DMS53 (cell line): ENCODE measurements at places on chromosomes 2 and 18.
A peak's percentile ranks its signal among the peaks of the same experiment; 100 is the strongest.

DNA sequence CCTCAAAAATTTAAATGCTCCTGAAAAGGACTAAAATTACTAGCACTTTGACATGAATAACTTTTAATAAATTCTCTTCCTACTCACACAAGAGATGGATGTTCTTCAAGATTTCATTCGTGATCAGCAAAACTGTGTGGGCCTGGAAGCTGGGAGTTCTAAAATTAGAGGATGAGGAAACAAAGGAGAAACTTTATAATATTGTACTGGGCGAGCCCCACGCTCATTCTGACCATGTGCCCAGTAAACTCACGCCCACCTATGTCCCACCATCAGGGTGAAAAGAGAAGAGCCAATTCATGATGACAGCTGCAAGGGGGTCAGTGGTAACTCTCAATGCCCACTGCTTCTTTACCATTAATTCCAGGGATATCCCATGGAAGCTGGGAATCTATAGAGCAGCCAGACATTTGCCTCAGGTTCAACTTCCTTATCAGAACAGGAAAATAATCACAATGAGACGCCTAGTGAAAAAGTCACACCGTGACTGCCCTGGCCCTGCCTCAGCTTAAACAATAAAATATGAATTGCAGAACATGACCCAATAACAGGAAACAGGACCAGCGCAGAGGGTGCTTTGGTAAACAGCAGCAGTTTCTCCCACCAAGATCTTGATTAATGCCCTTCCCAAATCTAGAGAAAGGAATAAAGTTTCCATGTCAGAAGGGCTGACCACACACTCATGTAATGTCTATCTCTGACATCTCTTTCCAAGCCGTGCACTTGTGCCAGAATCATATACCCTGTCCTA, 438.6 kb downstream of the TXNL1 start:
- no peak for DNase-seq

GRCh38 chr18:55421615-55422419, 166.2 kb downstream of the TCF4 start:
- no peak for DNase-seq

- DNase-seq = no peak
These were observed 99.8 kb downstream of the TACR1 start for GRCh38 chr2:75099521-75099922.

DNA sequence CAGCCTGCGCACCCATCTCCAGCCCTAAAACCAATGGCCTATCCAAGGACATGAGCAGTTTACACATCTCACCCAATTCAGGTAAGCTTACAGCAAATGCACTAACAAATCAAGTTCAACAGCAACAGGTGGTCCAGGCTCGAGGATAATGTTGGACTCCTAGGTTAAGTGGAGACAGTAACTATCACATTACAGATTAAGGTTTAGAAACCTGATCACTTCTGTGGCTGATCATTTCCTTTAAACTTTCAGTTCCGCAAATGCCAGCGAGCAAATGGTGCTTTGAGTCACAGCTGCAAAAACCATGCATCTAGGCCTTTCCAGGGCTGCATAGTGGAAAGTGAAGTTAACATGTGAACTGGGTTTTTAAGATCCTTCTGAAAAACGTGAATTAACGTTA, 259.4 kb downstream of the GBX2 start:
- no peak for DNase-seq

GRCh38 chr2:200634231-200634964, 48.6 kb downstream of the AOX1 start:
- no peak for DNase-seq

GRCh38 chr18:61583548-61583947, 250.3 kb downstream of the CDH20 start:
- no peak for DNase-seq

DNA sequence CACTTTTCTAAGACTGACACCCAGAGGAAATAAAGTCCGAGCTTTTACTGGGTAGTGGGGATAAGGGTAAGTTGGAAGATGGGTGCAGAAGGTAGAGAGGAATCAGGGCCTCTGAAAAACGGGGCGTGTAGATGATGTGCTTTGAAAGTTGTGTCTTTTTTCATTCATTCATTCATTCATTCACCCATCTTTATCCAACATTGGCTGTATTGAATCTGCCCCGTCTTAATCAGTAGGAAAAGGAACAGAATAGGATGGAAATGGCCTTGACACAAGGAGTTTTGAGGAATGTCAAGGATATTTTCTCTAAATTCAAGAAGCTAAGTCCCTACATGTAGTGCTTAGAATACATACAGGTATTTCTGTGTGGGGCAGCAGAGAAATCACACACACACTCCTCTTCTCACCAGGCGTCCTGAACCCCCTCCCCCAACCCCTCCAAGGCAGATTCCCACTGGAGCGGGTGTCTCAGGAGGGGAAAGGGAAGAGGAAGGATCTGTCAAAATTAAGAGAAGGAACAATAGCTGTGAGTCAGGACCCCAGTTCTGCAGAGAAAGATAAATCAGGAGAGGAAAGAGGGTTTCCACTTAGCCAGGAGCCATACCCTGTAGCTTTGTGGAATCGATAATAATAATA, 13.9 kb downstream of the DYSF start:
- DNase-seq = no peak

DNA sequence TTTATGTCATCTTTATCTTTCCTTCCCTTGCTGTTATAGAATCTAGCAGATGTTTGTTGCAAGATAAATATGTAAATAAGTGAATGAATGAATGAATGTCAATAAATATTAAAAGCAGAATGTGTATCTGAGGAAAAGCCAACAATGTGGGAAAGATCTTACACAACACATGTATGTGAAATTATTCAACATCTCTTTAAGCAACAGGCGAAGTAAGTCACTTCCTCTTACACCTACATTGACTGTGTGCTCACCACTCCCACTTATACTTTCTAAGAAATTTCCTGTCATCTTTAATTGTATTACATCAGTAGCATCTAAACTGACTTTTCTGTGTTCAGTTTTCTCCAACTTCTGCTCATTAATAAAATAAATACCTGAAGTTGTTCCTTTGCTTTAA, 43.0 kb downstream of the RAD51AP2 start:
- no peak for DNase-seq

DNA sequence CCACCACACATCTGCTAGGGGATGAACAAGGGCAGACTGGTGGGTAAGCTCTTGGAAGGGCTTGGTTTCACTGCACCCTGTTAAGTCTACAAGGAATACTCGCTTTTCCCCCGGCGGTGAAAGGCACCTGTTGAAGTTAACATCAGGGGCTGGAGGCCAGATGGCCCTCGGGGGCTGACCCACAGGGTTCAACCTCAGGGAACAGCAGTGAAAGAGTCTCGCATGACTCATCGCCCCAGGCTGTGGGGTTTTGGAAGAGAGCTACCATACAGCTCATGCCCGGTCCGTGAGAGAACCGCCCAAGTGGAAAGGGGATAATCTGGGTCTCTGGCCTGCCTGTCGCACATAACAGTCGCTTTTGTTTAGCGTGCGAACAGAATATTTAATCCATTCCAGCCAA, 748.0 kb downstream of the DPP10 start:
- DNase-seq = no peak

GRCh38 chr2:190789074-190790004, 91.3 kb upstream of the GLS start:
- DNase-seq = peak; percentile 46

- peak; percentile 66 for DNase-seq
These were observed 1.3 kb downstream of the SDC1 start for GRCh38 chr2:20223407-20224163.

GRCh38 chr2:12286347-12286746, 430.4 kb upstream of the TRIB2 start:
- no peak for DNase-seq

DNA sequence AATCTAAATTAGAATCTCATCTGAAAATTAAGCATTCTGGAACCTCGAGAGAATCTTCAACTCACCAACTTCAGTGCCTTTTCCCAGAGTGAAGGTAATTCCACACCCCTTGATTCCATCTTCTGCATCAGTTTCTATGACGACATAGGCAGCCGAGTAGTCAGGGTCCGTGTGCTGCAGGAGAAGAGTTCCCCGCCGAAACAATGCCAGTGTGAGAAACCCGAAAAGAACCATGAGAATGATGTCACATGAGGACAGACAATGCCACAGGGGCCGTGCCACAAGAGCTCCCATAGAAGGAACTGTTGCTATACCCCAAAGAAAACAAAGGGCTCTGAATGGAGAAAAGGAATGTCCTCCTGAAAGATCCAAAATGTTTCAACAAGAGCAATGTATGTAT, 6.0 kb downstream of the ENOSF1 start:
- DNase-seq = no peak

GRCh38 chr18:37624318-37624717, 58.7 kb upstream of the CELF4 start:
- no peak for DNase-seq

GRCh38 chr2:66058675-66059074, 376.2 kb upstream of the MEIS1 start:
- no peak for DNase-seq

DNA sequence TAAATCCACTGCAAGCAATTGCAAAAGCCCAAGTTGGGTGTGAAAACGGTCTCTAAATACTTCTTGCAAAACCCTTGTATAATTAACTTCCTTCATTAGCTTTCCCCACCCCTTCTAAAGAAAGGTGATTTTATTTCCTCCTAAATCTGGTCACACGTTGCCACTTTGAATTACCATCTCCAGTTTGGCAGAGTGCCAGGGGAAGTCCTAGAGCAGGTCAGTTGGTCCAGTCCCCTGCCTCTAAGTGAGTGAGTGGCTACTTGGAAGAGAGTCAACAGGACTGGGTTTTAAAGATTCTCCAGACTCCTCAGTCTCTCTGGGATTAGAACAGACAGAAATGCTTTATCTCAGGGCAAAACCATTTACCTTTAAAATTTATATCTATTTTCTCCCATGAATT, 18.7 kb upstream of the LYPD6B start:
- DNase-seq = peak; percentile 57

DNA sequence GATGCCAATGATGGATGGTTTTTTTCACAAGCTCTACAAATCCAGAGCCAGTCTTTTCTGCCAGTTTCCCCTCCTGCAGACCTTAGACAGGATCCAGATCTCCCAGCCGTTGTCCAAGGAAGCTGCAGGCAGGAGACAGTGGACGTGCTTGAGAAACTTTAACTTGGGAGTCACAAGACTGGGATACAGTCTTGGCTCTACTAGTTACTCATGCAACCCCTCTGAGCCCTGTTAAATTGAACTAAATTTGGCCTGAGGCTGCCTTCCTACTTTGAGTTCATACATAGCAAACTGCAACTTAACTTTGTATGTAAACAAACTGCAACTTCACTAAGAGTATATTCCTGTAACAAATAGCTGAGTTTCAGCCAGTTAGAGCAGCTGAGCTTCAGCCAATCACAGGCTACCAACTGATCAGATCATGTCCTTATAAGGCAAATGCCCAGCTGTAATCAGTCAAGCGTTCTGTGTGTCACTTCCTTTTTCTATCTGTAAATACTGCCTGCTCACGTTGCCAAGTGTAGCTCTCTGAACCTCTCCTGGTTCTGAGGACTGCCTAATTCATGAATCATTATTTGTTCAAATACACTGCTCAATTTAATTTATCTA, 140.9 kb downstream of the CAPN13 start:
- peak; percentile 94 for DNase-seq

GRCh38 chr2:238638100-238638981, 209.5 kb upstream of the TWIST2 start:
- DNase-seq = no peak

DNA sequence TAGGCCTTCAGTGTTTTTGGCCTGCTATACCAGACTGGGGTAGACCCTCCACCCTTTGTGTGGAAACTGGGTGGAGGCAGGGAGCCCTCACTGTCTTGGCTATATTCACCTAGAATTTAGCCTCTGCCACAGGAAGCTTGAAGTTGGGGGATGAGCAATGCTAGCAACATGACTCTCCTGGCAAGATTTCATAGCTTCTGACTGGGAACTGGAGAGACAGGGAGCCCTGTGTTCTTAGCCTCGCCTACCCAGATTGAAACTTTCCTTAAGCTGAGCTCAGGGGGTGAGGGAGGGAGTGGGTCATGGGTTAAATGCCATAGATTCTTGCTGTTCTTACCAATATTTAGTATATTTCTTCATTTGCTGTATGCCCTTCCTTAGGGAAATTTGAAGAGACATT, 46.8 kb upstream of the FAM98A start:
- no peak for DNase-seq

DNA sequence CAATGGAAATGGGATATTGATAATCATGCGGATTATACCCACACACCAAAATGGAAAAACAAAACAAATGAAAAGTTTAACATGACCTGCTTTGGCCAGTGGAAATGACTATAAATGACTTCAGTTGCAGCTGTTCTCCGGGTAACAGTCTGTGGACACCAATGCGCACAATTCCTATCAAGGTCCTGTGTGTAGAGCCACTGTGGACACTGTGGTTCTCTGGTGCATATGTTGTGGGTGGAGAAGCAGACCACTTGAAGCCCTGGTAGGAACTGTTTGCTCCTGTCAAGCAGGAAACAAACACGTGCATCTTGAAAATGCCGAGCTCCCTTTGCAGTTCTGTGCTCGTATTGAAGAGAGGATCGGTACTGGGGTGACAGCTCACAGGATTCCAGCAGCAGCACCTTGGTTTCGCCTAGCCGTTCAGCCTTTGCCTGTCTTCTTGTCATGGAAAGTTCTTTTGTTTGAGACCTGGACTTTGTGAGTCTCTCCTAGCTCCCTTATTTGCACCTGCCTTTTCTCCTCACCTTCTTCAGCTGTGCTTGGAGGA, 32.9 kb downstream of the NCK2 start:
- no peak for DNase-seq

DNA sequence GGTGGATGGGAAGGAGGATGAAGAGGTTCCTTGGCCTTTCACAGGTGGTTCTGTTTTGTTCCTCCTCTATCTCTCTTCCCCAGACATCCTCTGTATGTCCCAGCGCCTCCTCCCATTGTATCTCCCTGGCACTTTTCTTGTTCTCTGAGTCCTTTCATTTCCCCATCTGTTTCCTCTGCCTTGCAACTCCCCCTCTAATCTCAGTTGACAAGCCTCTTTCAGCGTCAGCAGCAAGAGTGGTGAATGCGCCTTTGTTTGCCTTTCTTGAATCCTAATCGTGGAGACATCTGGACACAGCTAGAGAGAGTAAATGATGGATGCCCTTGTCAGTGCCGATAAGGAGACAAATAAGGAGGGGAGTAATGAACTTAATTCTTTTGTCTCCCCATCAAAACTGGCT, 167.0 kb downstream of the NDUFA10 start:
- DNase-seq = no peak

- DNase-seq = peak; percentile 44
These were observed 847.9 kb upstream of the CHAC2 start for GRCh38 chr2:52919673-52920072.

- no peak for DNase-seq
These were observed 833.8 kb upstream of the PIK3C3 start for GRCh38 chr18:41121116-41121826.

GRCh38 chr2:219182331-219183150, 4.5 kb downstream of the RETREG2 start:
- DNase-seq = no peak

GRCh38 chr2:35495182-35495581, 860.4 kb upstream of the CRIM1 start:
- no peak for DNase-seq

GRCh38 chr18:8667846-8668245, 37.5 kb upstream of the MTCL1 start:
- no peak for DNase-seq

- DNase-seq = no peak
These were observed 171.2 kb downstream of the ACOXL start for GRCh38 chr2:110903548-110903947.

- DNase-seq = no peak
These were observed 1.2 kb downstream of the GPD2 start for GRCh38 chr2:156437272-156437930.
